Activated T-helper 1 cell treated with anti-CD3 and anti-CD28 coated beads, Interleukin-12 subunit alpha, Interleukin-12 subunit beta, Interleukin-2, Interleukin-4 antibody, amounts not matched to agents 30 ng/mL and 10 ng/mL and 1 ng/mL, durations not matched to agents 14 hours and 24 hours and 36 hours (primary cell): ENCODE measurements at places on chromosomes 5 and 9. TPM values are rescaled to one million over a fixed set of nuclear protein-coding genes. Genes with fewer than 3 reads are reported as not detected.
A peak's percentile ranks its signal among the peaks of the same experiment; 100 is the strongest.

DNA sequence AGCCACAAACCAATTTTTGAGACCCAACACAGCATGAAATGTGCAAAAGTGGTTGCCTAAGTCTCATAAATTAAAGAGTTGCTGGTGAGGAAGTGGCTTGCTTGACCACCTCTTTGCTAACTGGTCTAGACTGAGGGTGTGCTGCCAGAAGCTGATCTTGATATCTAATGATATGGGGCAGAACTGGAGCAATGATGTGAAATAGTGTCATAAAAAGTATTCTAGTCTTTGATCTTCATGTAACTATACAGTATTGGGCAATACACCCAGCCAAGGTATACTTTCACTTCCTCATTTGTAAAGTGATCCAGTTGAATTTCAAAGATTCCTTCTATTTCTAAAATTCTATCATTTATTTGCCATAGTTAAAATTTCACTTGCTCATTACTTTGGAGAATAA is 5.9 kb upstream of the YTHDC2 start:
- H3K27ac ChIP-seq: no peak overlapping the region
- H3K36me3 ChIP-seq: no peaks in the 10 kb centered on the region
- H3K4me3 ChIP-seq: no peak overlapping the region
- peaks cover 1% of the 10 kb centered on the region for H3K4me1 ChIP-seq
- no peak for DNase-seq
- H3K27me3 ChIP-seq: peaks cover 43% of the 10 kb centered on the region

DNA sequence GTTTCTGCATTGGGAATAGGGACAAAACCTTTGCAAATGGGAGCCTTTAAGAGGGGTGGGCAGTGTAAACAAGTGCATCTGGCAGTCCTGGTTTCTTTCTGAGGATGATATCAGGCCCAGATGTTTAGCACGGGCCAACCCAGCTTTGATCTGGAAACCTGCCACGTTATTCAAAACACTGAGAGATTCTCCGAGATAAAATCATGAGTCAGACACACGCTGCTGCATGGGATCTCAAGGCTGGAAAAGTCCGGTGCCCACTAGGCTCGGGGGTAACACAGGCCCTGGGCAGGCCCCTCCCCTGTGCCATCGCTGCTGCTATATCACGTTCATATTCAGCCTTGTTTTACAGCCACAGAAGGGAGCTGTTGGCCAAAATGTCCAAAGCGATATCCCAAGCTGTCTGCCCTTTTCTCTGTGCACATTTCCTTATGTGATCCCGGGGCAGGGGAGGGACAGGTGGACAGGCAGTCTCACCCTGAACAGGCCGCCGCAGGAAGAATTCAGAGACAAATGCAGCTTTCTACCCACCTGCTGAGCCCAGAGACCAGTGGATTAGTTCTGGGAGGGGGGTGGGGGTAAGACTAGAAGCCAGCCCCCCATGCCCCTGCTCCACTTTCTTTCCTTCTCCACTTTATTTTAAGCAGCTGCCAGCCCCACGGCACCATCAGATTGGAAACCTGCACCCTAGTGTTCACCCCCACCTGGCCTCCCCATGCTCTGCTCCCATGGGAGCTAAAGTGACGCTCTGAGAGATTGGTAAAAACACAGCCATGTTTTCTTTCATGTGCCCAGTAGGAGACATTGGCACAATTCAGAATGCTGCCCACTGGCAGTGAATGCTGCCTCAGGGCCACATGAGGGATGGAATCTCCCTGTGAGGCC is 63.1 kb downstream of the TMOD1 start:
- peaks cover 9% of the 10 kb centered on the region for H3K4me1 ChIP-seq
- no peak overlapping the region for H3K4me3 ChIP-seq
- H3K36me3 ChIP-seq: peaks cover 2% of the 10 kb centered on the region

DNA sequence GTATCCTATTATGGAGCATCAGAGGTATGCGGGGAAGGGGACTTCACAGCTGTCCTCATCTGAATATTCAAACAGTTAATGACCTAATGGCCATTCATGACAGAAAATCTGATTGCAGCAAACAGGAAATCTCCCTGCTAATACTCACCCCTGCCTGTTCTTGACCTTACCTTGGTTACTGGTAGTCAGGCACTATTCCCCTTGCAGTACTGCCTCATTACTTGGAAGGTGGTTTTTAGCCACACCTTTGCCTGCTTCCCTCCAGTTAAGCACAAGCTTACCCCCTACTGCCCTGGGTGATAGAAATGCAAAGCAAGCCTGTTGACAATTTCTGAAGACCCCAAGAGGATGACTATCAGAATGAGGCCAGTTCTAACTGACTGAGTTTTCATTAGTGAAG is 332.4 kb downstream of the NTRK2 start:
- no peak overlapping the region for H3K27ac ChIP-seq
- no peak overlapping the region for H3K4me3 ChIP-seq
- no peaks in the 10 kb centered on the region for H3K4me1 ChIP-seq
- DNase-seq: no peak

- DNase-seq: no peak
- H3K4me1 ChIP-seq: no peaks in the 10 kb centered on the region
- no peaks in the 10 kb centered on the region for H3K27me3 ChIP-seq
- no peak overlapping the region for H3K4me3 ChIP-seq
- H3K27ac ChIP-seq: no peak overlapping the region
- H3K36me3 ChIP-seq: no peaks in the 10 kb centered on the region
These were observed 81.5 kb upstream of the MSX2 start for GRCh38 chr5:174642816-174643405.

GRCh38 chr5:41542183-41542582 is 31.8 kb upstream of the PLCXD3 start:
- DNase-seq: no peak
- H3K4me1 ChIP-seq: no peaks in the 10 kb centered on the region
- no peak overlapping the region for H3K4me3 ChIP-seq
- H3K36me3 ChIP-seq: no peaks in the 10 kb centered on the region

GRCh38 chr9:136618580-136619547 is 43.9 kb upstream of the EGFL7 start:
- no peak overlapping the region for H3K27ac ChIP-seq
- no peaks in the 10 kb centered on the region for H3K4me1 ChIP-seq
- no peak for DNase-seq
- no peaks in the 10 kb centered on the region for H3K36me3 ChIP-seq
- peaks cover 2% of the 10 kb centered on the region for H3K27me3 ChIP-seq
- no peak overlapping the region for H3K4me3 ChIP-seq

- H3K27ac ChIP-seq: no peak overlapping the region
- no peak overlapping the region for H3K4me3 ChIP-seq
- peaks cover 3% of the 10 kb centered on the region for H3K36me3 ChIP-seq
- H3K4me1 ChIP-seq: peaks cover 31% of the 10 kb centered on the region
These were observed 23.9 kb downstream of the PTPN3 start for GRCh38 chr9:109474170-109474569.

- peaks cover 59% of the 10 kb centered on the region for H3K36me3 ChIP-seq
- H3K27ac ChIP-seq: peak overlapping the region; percentile 80
- H3K4me3 ChIP-seq: no peak overlapping the region
- H3K27me3 ChIP-seq: no peaks in the 10 kb centered on the region
- peak; percentile 14 for DNase-seq
These were observed 51.5 kb downstream of the MTMR12 start for GRCh38 chr5:32261198-32261597.

The GABRA1 gene
- not detected in 2 replicates for total RNA-seq

The TAS2R1 gene
- not detected in 2 replicates for total RNA-seq

The GRAMD2B gene
- 8.3 and 9.5 TPM in 2 replicates for total RNA-seq

The IL5 gene
- 1.5 and 2.2 TPM in 2 replicates for total RNA-seq
